Activated naive CD8-positive, alpha-beta T cell treated with anti-CD3 and anti-CD28 coated beads for 36 hours (primary cell): ENCODE measurements at places on chromosomes 7 and 10. TPM values are rescaled to one million over a fixed set of nuclear protein-coding genes. Genes with fewer than 3 reads are reported as not detected.

Gene LRRC17
- not detected for total RNA-seq

Gene CCDC6
- total RNA-seq: 47.5 TPM

Gene YWHAG
- 157 TPM for total RNA-seq

Gene EBLN1
- total RNA-seq: not detected

Gene LAMB4
- 0.45 TPM for total RNA-seq

Gene UNCX
- total RNA-seq: not detected

DNA sequence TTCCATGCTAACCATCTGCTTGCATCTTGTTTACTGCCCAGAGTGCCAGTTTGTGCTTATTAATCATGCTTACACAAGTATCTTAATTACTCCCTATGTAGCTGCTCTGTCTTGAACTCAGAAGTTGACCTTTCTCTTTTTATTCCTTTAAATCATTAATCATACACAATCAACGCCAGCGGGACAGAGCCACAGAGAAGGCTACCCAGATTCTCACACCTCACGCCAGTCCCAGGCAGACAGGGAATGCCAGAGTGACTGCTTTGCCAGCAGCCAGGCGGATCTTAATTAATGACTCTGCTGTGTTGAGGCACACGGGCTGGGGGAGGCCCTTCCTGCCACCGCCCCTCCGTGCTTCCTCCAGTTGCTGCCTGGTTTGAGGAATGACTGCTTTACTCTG, 229.4 kb downstream of the LRMDA start:
- H3K4me3 ChIP-seq: no peak overlapping the region
- peaks cover 17% of the 10 kb centered on the region for H3K27me3 ChIP-seq
- no peak for DNase-seq
- H3K36me3 ChIP-seq: no peaks in the 10 kb centered on the region
- no peaks in the 10 kb centered on the region for H3K4me1 ChIP-seq

GRCh38 chr7:8065356-8065813, 96.8 kb downstream of the GLCCI1 start:
- H3K4me1 ChIP-seq: peaks cover 19% of the 10 kb centered on the region
- H3K4me3 ChIP-seq: no peak overlapping the region
- H3K36me3 ChIP-seq: peaks cover 31% of the 10 kb centered on the region
- no peak for DNase-seq

- no peak overlapping the region for H3K27ac ChIP-seq
- DNase-seq: no peak
- no peak overlapping the region for H3K4me3 ChIP-seq
- H3K36me3 ChIP-seq: no peaks in the 10 kb centered on the region
- H3K27me3 ChIP-seq: no peaks in the 10 kb centered on the region
- H3K4me1 ChIP-seq: no peaks in the 10 kb centered on the region
Observed at GRCh38 chr10:120805014-120805812, 45.9 kb upstream of the WDR11 start.

DNA sequence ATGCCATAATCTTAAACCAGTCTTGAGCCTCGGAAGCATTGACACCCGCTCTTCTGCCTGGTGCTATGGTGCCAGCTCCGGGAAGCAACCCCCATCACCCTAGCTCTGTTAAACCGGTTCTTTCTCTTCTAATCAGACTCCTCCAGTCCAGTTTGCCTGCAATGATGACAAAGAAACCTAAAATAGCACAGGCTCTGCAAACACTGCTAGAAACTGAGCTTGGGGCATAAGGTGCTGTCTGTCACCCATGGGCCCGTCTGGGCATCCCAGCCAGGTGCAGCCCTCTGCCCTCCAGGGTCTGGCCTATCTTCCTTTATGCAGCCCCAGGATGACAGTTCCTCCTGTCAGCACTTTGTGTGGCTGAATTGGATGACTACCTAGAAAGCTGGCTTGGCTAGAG, 14.2 kb upstream of the CAMK2G start:
- H3K4me1 ChIP-seq: peaks cover 2% of the 10 kb centered on the region
- no peak for DNase-seq
- H3K27me3 ChIP-seq: peaks cover 3% of the 10 kb centered on the region
- H3K4me3 ChIP-seq: no peak overlapping the region

DNA sequence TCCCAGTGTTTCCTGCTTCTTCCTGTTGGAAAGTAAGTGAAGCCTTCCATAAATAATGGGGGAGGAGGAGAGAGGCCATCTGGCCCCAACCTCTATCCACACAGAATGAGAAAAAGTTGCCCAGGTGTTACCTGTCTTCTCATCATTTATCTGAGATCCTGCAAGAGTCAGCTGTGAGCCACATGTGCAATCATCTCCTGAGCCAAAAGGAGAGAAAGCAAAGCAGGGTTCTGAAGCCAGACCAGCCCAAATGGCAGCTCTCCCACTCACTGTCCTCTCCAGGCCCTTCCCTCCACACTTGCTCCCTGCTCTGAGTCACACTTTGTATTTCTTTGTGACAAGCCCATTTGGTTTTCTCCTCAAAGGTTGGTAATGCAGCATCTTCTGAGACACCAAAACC, 65.9 kb downstream of the FAM204A start:
- no peaks in the 10 kb centered on the region for H3K4me1 ChIP-seq
- no peak overlapping the region for H3K27ac ChIP-seq
- H3K4me3 ChIP-seq: no peak overlapping the region
- DNase-seq: no peak
- H3K36me3 ChIP-seq: no peaks in the 10 kb centered on the region

DNA sequence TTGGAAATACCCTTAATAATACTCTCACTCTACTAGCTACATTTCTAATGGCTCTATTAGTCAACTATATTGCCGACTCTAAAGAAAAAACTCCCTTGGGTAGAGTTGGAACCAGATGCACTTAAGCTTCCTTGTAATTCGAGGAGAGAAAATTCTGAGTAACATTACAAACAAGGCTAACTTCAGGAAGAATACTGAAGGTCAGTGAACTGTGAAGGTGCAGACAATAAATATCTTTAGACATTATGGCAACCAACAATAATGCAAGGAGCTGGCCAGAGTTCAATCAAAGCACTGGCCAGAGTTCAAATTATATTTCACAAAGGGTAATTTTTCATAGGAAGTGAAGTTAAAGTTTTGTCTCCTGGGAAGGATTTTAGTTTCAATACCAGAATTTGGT, 40.7 kb upstream of the MRLN start:
- peaks cover 49% of the 10 kb centered on the region for H3K36me3 ChIP-seq
- H3K27me3 ChIP-seq: no peaks in the 10 kb centered on the region
- H3K27ac ChIP-seq: no peak overlapping the region
- no peak for DNase-seq

DNA sequence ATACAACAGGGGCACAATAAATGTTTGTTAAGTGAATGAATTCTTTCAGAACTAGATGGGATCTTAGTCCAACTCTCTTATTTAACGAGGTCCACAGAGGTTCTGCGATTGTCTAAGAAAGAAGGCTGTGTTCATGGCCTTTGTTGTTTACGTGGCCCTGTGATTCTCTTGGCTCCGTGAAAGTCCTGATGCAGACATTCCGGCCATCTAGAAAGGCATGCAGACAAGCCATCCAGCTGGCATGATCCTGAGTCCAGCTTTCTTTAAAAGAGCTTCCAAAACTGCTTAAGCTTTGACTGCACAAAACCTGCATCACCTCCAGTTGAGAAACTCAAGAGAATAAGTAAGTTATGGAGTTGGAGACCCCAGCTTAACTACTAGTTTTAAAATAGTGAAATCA, 26.0 kb downstream of the EGFR start:
- no peak overlapping the region for H3K27ac ChIP-seq
- no peak for DNase-seq
- H3K4me1 ChIP-seq: no peaks in the 10 kb centered on the region

- no peaks in the 10 kb centered on the region for H3K27me3 ChIP-seq
- no peak overlapping the region for H3K27ac ChIP-seq
- H3K4me1 ChIP-seq: no peaks in the 10 kb centered on the region
Observed at GRCh38 chr7:70614237-70615045, 517.5 kb upstream of the GALNT17 start.

- no peak overlapping the region for H3K4me3 ChIP-seq
- no peak for DNase-seq
- H3K27ac ChIP-seq: no peak overlapping the region
- H3K27me3 ChIP-seq: peaks cover 7% of the 10 kb centered on the region
Observed at GRCh38 chr10:124436191-124436638, 13.6 kb downstream of the NKX1-2 start.

DNA sequence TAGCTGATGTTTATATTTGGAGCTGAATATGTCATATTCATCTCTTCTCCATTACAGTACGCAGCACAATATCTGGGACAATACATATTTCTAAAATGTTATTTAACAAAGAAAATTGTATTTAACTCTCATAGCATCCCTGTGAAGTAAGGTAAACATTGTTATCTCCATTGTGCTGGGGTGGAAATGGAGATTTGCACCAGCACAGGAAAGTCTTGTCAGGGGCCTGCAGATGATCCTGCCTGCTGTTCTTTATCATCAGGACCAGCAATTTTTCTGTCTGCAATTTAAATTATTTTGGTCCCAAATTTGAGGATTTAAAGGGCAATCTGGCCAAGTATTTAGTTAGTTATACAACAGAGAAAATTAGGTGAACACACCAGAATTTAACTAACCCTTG, 144.4 kb downstream of the CPED1 start:
- H3K4me1 ChIP-seq: peaks cover 3% of the 10 kb centered on the region
- H3K27me3 ChIP-seq: peaks cover 7% of the 10 kb centered on the region
- H3K36me3 ChIP-seq: no peaks in the 10 kb centered on the region
- no peak overlapping the region for H3K4me3 ChIP-seq
- DNase-seq: no peak
- no peak overlapping the region for H3K27ac ChIP-seq

DNA sequence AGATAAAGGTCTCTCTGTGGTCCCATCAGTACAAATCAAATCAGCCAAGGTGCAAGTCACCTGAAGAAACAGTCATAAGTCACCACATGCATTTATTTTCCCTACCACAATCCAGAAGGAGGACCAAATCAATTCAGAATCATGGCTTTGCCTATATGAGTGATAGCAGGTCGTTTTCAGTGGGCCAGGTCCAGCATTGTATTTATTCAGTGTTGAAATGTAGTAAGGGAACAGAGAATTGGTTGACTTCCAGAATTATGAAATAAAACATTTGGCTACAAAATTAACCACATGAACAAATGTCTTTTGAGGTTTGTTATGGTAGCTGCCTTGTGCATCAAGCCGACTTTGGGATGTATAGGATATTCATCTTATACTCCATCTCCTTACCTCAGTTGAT, 88.4 kb downstream of the POLR1F start:
- peaks cover 4% of the 10 kb centered on the region for H3K27me3 ChIP-seq
- no peak for DNase-seq
- no peak overlapping the region for H3K27ac ChIP-seq
- no peaks in the 10 kb centered on the region for H3K36me3 ChIP-seq
- H3K4me1 ChIP-seq: no peaks in the 10 kb centered on the region
- H3K4me3 ChIP-seq: no peak overlapping the region

GRCh38 chr7:45689011-45689796, 115.0 kb downstream of the ADCY1 start:
- no peak for DNase-seq
- no peaks in the 10 kb centered on the region for H3K27me3 ChIP-seq
- no peak overlapping the region for H3K4me3 ChIP-seq
- no peaks in the 10 kb centered on the region for H3K4me1 ChIP-seq
- H3K27ac ChIP-seq: no peak overlapping the region

DNA sequence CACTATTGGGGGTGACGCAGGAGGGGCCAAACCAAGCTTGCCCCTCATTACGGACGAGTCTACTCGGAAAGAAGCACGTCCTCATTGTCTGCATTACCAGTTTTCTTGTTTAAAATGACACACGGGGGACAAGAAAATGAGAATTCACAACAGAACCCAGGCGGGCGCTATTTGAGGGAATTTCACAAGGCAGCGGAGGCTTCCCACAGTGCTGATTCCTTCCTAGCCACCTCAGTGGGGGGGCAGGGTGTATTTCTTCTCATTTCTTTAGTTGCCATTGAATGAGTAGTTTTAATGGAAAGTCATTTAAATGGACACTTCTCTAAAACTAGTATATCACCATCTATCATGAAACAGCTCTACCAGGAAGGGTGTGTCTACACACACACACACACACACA, 42.9 kb downstream of the NRAP start:
- H3K27me3 ChIP-seq: peaks cover 57% of the 10 kb centered on the region
- DNase-seq: no peak
- H3K4me3 ChIP-seq: no peak overlapping the region
- H3K4me1 ChIP-seq: no peaks in the 10 kb centered on the region
- H3K36me3 ChIP-seq: no peaks in the 10 kb centered on the region

DNA sequence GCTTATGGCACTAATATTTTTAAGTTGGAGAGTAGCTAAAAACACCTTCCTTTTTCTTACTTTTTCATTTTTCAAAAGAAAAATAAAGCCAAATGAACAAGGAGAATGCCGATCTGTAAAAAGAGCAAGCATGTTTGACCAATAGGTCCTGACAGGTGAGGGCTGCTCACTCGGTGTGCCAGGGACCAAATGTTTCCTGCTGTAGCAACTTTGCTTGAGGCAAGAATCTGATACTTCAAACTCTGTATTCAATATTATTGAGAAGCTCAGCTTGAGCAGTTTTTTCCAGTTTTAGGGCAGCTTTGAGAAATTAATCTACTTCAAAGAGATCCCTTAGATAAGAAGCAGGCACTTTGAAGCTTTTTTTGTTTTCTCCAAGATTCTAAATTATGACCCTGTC, 298.1 kb downstream of the BICC1 start:
- no peaks in the 10 kb centered on the region for H3K4me1 ChIP-seq
- no peak overlapping the region for H3K27ac ChIP-seq
- DNase-seq: no peak
- H3K27me3 ChIP-seq: no peaks in the 10 kb centered on the region

DNA sequence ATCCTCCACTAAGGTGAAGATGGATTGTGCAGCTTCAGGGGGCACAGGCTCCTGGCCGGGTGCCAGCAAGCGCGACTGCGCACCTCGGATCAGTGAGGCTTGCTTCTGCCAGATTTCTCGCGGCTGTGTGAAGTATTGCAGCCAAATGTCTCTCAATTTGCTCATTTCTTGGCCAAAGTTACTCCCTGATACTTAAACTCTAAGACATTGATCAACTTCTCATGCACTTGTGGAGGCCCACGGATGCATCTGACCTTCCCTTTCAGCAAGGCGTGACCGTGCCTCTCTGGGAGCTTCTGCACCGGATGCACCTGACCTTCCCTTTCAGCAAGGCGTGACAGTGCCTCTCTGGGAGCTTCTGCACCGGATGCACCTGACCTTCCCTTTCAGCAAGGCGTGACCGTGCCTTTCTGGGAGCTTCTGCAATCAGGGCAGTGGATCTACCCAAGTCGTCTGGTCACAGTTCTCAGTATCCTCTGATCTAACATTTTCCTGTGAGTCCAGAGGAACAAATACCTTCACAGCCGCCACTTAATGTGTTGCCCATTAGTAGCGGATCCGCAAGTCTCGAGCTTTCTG, 248.3 kb downstream of the ADARB2 start:
- H3K27ac ChIP-seq: no peak overlapping the region
- H3K4me1 ChIP-seq: no peaks in the 10 kb centered on the region
- no peaks in the 10 kb centered on the region for H3K36me3 ChIP-seq
- H3K4me3 ChIP-seq: no peak overlapping the region
